ENCODE measurements at places on chromosomes 16 and 17.

DNA sequence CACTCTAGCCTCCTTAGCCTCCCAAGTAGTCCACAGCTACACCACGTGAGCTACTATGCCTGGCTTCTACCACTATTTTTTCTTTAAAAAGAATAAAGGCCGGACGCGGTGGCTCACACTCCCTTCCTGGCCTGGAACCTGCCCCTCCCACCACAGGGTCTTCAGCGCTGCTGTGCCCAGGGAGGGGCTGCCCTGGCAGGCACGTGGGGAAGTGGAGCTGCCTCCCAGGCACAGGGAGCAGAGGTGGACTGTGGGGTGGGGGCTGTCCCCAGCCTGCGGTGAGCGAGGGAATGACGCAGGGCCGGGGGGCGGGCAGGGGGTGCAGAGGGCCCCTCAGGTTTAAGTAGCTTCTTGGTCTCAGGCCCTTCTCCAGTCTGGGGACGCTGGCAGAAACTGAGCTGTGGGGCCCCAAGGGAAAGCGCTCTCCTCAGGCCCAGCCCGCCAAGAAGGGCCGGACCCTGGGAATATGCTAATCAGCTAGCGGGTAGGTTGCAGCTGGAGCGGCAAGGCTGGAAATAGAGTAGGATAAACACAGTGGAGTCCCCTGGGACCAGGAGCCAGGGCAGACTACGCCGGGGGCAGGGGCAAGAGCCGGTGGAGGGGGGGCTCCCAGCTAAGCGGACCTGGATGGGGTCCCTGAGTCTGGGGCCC is 46.8 kb downstream of the TIMM22 start:
- no peak for DNase-seq

DNA sequence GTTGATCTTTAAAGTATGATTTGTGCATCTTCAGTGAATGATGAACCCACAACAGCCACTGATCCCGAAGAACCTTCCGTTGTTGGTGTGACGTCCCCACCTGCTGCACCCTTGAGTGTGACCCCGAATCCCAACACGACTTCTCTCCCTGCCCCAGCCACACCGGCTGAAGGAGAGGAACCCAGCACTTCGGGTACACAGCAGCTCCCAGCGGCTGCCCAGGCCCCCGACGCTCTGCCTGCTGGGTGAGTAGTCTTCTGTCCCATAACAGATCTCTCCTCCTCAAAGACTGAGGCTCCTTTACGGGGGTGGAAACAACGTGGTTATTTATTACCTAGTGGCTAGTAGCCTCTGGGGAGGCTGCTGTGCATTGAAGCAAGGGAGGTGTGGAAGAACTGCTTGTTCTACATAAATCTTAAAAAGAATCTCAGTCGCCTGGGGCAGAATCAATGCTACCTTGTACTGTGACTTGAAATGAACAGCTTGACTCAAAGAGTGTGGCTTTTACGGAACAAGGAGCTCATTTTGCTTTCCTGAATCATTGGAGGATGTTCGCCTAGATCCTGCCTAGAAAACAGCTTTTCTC is 63.0 kb upstream of the CLEC18A start:
- no peak for DNase-seq

- no peak for DNase-seq
These were observed 6.5 kb downstream of the TBX6 start for GRCh38 chr16:30085247-30085646.

DNA sequence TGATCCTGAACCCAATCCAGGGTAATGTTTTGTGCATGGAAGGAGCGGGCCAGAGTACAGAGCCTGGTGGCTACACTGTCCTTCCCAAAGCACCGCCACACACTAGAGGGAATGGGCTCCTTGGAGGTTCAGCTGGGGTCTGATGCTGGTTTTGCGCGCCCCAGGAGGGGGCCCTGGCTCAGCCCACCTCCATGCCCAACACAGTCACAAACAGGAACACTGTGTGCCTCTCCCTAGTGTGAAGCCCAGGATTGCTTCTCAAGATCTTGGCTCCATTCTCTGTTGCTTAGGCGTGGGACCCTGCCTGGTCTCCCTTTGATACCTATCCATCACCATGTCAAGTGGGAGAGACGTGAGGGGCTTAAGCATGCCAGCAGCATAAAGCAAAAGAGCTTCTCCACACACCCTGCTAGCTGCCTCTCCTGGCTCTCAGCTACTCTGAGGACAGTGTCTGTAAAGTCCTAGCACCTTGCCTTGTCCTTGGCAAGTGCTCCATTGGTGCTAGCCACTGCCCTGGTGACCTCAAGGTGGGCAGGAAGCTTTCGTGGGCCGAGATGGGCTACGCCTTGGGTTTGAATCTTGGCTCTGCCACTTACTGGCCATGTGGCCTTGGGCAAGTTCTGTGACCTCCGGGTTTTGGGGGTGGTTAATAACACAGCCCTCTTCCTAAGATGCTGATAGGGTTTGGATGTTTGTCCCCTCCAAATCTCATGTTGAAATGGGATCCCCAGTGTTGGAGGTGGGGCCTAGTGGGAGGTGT is 122.2 kb downstream of the C16orf78 start:
- no peak for DNase-seq

GRCh38 chr16:51049678-51050376 is 101.2 kb downstream of the SALL1 start:
- DNase-seq = no peak

DNA sequence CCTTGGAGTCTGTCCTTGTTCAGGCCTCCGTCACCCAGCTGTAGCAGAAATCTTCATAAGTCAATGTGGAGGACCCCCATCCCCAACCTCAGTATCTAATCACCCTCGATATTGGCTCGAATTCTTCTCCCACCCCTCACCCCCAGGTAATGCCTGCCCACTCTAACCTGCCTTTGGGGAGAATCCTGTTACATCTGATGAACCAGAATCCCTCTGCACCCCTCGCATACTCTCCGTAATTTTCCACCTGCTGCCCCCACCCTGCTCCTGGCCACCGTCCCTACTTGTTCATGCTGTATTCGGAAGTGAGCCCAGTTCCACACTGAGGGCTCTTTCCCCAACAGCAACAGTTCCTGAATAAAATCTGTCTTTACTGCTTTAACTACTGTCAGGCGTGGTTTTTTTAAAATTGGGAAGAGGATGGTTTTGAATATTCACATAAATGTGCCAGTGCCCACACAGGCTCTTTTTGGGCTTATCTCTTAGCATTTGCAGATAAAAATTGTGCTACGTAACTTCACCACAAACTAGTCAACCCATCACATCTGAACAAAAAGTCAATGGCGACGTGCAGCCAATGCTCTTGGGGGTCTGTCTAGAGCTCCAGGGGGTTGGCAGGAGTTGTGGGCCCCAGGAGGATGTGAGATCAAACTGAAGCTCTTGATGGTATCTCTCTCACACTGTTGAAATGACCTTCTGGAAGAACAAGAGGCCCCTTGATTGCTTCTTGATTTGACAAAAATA is 73.7 kb downstream of the NETO2 start:
- DNase-seq = no peak

DNA sequence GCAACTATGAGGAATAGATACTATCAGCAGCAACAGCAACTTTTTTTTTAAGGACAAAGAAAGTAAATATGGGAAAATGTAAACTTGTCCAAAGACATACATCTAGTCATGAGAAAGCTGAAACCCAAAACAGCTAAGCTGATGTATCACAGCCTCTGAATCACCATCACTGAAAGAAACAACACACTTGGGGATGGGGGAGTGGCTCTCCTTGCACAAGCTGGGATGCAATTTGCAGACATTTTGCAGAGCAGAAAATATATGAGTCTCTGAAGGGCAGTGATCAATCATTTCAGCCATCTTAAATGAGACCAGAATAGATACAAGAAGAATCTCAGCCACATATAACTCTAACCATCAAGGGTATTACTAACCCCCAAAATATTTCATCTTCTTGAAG is 79.1 kb downstream of the GRIN2A start:
- DNase-seq = no peak

DNA sequence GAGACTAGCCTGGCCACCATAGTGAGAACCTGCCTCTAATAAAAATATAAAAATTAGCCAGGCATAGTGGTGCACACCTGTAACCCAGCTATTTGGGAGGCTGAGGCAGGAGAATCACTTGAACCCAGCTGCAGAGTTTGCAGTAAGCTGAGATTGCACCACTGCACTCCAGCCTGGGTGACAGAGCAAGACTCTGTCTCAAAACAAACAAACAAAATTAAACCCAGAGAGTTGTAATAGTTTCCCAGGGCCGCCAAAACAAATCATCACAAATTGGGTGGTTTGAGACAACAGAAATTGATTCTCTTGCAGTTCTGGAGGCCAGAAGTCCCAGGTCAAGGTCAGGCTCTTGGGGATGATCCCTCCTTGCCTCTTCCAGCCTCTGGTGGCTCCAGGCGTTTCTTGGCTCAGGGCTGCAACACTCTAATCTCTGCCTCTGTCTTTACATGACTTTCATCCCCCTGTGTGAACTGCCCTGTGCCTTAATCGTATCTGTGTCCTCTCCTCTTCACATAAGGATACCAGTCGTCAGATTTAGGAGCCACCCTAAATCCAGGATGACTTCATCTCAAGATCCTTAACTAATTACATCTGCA is 100.3 kb upstream of the NOL11 start:
- no peak for DNase-seq

DNA sequence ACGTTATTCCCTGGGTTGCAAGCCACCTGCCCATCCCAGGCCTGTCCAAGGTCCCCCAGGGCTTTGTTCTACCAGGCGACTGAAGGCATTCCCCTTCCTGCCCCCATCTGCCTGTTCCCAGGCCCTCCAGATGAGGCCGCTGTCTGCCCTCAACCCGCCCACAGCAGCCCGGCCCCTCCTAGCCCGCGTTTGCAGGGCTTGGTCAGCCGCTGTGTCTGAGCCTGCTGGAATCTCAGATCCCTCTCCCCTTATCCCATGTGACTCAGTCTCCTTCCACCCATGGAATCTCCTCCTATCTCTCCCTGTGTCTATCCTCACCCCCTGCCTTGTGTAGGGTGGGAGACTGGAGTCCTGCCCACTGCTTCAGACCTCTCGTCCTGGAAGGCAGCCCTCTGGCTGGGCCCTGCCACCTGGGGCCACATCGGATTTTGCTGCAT is 186.0 kb upstream of the TNRC6C start:
- DNase-seq = no peak

DNA sequence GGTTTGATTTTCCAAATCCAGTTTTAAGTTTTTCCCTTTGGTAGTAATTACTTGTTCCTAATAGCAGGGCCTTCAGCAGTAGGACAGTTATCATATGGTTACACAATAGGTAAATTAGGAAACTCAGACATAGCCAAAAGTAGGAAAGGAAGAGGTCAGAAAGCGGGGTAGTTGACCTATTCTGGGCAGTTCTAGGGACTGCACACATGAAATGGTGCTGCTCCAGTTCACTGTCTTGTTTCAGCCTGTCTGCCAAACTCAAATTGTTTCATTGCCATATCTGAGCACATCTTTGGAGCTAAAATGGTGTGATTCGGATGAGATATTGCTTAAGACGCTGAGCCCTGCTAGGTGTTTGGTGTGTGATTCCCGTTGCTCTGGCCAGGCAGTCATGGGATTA is 56.7 kb downstream of the TANGO6 start:
- DNase-seq = no peak

- no peak for DNase-seq
These were observed 37.5 kb upstream of the DHX40 start for GRCh38 chr17:59527931-59528330.

DNA sequence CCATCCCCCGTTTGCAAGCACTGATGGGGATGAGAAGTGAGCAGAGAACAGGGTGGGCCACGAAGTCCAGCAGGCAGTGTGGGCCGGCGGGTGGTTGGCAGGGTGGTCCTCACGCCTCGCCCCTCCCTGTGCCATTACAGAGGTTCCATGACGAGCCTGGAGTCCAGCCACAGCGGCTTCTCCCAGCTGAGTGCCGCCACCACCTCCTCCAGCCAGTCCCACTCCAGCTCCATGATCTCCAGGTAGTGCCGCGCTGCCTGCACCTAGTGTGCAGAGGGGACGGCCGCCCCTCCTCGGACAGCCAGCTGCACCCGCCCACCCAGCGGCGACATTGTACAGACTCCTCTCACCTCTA is 73.0 kb downstream of the SEC14L1 start:
- DNase-seq = no peak

DNA sequence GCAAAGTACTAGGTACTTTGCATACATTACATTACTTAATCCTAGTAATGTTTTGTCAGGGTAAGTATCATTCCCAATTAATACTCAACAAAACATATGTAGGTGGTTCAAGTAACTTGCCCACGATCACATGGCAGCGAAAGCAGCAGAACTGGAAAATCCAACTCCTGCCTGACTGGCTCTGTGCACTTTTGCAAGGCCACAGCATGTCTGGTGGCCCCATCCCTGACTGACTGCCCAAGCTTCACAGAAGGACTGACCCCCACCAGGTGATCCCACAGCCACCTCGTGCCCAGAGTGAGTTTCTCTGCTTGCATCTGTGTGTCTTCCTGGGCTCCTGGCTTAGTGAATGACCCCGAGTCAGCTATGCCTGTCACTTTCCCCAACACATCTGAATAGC is 11.4 kb downstream of the CNP start:
- DNase-seq = no peak

DNA sequence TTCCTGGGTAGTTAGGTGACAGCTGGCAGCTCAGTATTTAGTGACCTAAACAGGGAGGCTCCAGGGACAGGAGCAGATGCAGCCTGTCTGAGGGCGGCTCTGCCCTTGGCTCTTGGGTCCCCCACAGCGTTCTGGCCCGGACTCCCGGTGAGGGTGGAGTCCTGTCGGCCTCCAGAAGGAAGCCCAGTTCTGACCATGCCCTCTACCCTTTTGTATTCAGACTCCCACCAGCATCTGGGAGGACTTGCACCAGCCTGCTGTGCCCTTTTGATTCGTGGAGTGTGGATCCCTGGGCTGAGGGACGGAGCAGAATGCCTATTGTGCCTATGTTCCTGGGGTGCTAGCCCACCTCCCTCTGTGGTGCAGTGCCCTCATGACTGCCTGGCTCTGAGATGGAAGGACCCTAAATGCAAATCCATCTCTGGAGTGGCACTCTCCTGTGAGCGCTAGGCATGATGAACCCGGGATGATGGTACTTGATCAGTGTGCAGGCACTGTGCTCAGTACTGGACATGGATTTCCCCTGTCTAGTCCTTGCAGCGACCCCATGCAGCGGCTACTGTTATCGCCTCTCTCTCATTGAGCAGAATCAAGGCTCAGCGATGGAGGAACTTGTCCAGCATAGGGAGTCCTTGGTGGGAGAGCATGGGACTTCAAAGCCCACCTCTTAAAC is 123.1 kb downstream of the SNX29 start:
- no peak for DNase-seq

DNA sequence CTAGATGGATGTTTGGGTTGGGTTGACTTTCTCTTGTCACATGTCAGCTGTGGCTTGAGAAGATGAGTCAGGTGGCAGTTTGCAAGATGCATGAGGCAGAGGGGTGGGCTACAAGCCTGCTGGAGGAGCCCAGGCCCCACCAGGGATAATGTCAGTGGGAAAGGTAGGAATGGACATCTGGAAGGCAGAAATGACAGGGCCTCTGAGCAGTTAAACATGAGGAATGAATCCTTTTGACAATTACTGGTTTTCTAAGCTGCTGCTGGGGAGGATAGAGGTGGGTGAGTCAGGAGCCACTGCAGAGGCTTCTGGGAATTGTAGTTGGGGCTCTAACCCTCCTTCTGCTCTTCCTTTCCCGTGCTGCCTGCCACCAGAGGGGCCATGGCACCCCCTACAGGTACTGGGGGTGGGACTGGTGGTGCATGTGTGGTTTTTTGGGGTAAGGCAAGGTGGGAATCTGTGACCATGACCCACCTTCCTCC is 15.7 kb downstream of the SLC52A1 start:
- no peak for DNase-seq
